ENCODE measurements at places on chromosomes 5 and 9. TPM values are rescaled to one million over a fixed set of nuclear protein-coding genes. Genes with fewer than 3 reads are reported as not detected.
A peak's percentile ranks its signal among the peaks of the same experiment; 100 is the strongest.

Gene LCN2
- total RNA-seq, result not detected

DNA sequence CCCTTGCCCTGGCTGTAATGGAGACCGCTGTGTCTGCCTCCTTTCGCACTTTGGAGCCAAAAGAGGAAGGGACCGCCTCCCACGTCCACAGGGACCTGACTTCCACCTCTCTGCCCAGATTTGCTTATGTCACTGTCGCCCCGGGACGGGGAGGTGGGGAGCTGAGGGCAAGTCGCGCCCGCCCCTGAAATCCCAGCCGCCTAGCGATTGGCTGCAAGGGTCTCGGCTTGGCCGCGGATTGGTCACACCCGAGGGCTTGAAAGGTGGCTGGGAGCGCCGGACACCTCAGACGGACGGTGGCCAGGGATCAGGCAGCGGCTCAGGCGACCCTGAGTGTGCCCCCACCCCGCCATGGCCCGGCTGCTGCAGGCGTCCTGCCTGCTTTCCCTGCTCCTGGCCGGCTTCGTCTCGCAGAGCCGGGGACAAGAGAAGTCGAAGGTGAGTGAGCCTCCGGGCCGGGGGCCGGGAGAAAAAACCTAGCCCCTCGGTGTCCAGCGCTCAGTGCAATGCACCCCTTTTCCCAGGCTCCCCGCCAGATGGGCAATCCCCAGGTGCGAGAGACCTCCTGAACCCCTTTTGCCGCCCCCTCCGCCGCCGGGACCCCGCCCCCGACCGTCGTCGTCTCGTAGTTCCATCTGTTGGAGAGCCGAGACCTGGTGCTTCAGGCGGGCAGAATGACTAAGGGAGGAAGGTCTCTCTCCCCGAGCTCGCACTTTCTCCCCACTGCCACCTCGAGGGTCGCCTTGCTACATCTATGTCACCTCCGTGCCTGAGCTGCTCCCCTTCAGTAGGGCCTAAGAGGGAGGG, at the start of gene GPX3:
TSS of gene GPX3 (plus strand) at position 288 of the 807 bp plus-strand sequence. CDS start at position 352, 64 bp downstream.
- H3K27ac ChIP-seq, result peak within 1 kb of the TSS; percentile 82
- H3K27me3 ChIP-seq, result no peaks in the 10 kb centered on the region
- peak; percentile 75 for DNase-seq
- H3K4me1 ChIP-seq, result peaks cover 52% of the 10 kb centered on the region
- peak within 1 kb of the TSS; percentile 88 for H3K4me3 ChIP-seq

Gene TMEM250
- 40.1 TPM for total RNA-seq

Gene CD14
- total RNA-seq, result 96.6 TPM

DNA sequence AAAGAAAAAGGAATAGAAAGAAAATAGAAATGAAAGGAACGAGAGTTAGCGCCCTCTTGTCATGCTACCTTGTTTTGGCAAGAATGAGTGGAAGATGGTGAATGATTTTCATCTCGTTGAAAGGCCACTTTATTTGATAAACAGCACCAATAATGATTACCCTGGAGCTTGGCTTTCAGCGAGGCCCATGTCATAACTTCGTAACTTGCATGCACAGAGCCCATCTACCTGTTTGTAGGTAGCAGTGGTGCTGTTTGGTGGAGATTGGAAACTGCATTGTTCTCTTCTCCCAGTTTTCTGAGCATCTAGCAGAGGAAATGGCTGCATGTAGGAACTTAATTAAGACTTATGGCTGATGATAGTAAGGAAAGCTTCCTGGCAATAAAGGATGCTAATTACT, 59.3 kb downstream of the NPR3 start:
- H3K27me3 ChIP-seq, result no peaks in the 10 kb centered on the region
- no peaks in the 10 kb centered on the region for H3K36me3 ChIP-seq
- H3K4me1 ChIP-seq, result no peaks in the 10 kb centered on the region

Gene FGF1
- 11.4 TPM for total RNA-seq

Gene PTGDS
- 66.1 TPM for total RNA-seq

DNA sequence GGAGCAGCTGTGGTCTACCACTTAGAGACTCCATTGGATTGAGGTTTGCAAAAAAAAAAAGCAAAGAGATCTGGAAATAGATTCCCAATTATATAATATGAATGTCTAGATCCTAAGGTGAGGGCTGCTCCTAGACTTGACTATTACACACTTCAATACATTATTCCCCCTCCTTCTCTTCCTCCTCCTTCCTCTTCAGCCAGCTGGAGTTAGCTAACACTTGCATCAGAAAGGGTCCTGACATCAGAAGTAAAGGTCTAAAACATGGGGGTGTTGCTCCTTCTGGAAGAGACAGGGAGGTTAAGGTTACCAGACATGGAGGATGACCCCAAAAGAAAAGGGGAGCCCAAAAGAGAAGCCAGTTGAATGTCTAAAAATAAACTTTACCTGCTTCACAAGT, 12.9 kb upstream of the NR3C1 start:
- H3K27ac ChIP-seq, result no peak overlapping the region
- no peak overlapping the region for H3K4me3 ChIP-seq
- H3K27me3 ChIP-seq, result no peaks in the 10 kb centered on the region
- no peaks in the 10 kb centered on the region for H3K4me1 ChIP-seq

DNA sequence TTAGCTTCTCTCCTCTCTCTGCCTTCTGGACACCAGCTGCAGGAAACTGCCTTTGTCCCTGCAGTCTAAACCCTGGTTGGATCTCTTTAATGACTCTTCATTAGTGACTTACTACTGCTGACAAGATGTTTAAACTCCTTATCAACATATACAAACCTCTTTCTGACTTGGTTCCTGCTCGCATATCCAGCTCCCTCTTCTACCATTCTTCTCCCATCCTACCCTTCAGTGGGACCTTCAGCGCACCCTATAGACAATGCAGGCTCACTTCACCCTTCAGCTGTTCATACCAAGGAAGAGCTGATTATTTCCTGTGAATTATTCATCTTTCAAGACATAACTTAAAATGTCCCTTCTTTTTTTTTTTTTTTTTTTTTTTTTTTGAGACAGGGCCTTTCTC, 436.5 kb downstream of the KIAA0825 start:
- no peak overlapping the region for H3K27ac ChIP-seq
- no peaks in the 10 kb centered on the region for H3K4me1 ChIP-seq

Gene C5orf24
- total RNA-seq, result 63.8 TPM

GRCh38 chr9:91220491-91221135, 141.1 kb downstream of the AUH start:
- H3K27me3 ChIP-seq, result no peaks in the 10 kb centered on the region
- no peak overlapping the region for H3K4me3 ChIP-seq
- DNase-seq, result no peak

DNA sequence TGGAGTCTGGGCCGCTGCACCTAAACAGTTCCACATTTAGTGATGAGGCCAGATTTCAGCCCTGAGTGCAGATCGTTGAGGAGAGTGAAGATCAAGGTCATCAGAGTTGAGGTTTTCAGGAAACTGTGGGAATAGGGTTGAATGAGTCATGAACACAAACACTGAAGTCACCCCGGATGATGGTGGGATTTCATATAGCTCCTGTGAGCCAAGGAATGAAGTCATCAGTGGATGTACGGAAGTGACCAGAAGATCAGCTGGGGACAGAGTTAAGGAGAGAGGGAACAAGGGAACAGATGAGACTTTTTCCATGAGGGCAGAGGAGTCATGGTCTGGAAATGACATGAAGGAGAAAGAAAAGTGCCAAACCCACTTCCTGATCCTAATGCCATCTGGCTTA, 36.5 kb downstream of the PALM2AKAP2 start:
- H3K4me1 ChIP-seq, result peaks cover 16% of the 10 kb centered on the region
- peak overlapping the region; percentile 80 for H3K27ac ChIP-seq
- peak; percentile 79 for DNase-seq
- no peaks in the 10 kb centered on the region for H3K27me3 ChIP-seq
- H3K4me3 ChIP-seq, result no peak overlapping the region
- no peaks in the 10 kb centered on the region for H3K36me3 ChIP-seq

DNA sequence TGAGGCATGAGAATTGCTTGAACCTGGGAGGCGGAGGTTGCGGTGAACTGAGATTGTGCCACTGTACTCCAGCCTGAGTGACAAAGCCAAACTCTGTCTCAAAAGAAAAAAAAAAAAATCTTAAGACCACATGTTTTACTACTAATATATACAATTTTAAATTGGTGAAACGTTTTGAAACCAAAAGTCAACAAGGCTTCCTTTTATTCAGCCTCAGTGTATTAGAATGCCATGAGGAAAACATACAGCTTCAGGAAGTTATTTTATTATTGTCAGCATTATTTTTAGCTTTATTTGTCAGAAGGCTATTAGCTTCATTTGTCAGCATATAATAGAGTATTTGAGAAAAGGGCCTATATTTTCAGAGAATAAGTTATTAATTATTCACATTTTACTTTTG, 163.9 kb upstream of the SH3GL2 start:
- DNase-seq, result no peak
- no peaks in the 10 kb centered on the region for H3K4me1 ChIP-seq
- peaks cover 5% of the 10 kb centered on the region for H3K36me3 ChIP-seq
- H3K27me3 ChIP-seq, result no peaks in the 10 kb centered on the region

GRCh38 chr9:132439153-132439552, 29.1 kb downstream of the CFAP77 start:
- H3K36me3 ChIP-seq, result no peaks in the 10 kb centered on the region
- H3K4me1 ChIP-seq, result no peaks in the 10 kb centered on the region
- no peak for DNase-seq
- H3K4me3 ChIP-seq, result no peak overlapping the region
- H3K27me3 ChIP-seq, result no peaks in the 10 kb centered on the region

- H3K4me1 ChIP-seq, result peaks cover 22% of the 10 kb centered on the region
- no peak for DNase-seq
- no peak overlapping the region for H3K4me3 ChIP-seq
- H3K27me3 ChIP-seq, result no peaks in the 10 kb centered on the region
- H3K36me3 ChIP-seq, result no peaks in the 10 kb centered on the region
- H3K27ac ChIP-seq, result no peak overlapping the region
Observed at GRCh38 chr9:117779760-117780159, 75.6 kb downstream of the TLR4 start.

Gene ABLIM3
- total RNA-seq, result 41.2 TPM

Gene BTNL8
- total RNA-seq, result not detected

DNA sequence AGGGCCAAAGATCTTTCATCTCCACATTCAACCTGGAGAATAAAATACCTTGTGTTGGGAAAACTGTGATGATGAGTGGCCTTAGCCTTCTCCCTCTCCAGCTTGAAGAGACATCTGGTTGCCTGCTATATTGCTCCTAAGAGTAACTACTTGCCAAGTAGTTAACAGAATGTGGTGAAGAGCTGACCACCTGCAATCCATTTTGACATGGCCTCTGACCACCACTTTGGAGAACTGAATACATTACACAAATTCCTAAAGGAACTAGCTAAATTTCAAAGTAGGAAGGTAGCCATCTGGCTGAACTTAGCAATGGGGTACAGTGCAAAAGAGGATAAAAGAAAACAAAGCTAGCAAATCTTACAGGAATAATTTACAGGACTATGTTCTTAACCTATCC, 7.2 kb downstream of the TBCA start:
- H3K27me3 ChIP-seq, result no peaks in the 10 kb centered on the region
- no peak for DNase-seq
- no peak overlapping the region for H3K4me3 ChIP-seq
- H3K36me3 ChIP-seq, result peaks cover 6% of the 10 kb centered on the region

Gene BARHL1
- total RNA-seq, result not detected

- no peaks in the 10 kb centered on the region for H3K36me3 ChIP-seq
- no peak overlapping the region for H3K27ac ChIP-seq
- H3K4me1 ChIP-seq, result peaks cover 5% of the 10 kb centered on the region
- H3K27me3 ChIP-seq, result no peaks in the 10 kb centered on the region
- no peak overlapping the region for H3K4me3 ChIP-seq
Observed at GRCh38 chr9:74775396-74775795, 112.3 kb downstream of the TRPM6 start.
